Mucosa of descending colon (tissue), 3 donors: ENCODE measurements at places on chromosomes 2 and 18.
A peak's percentile ranks its signal among the peaks of the same experiment; 100 is the strongest.

DNA sequence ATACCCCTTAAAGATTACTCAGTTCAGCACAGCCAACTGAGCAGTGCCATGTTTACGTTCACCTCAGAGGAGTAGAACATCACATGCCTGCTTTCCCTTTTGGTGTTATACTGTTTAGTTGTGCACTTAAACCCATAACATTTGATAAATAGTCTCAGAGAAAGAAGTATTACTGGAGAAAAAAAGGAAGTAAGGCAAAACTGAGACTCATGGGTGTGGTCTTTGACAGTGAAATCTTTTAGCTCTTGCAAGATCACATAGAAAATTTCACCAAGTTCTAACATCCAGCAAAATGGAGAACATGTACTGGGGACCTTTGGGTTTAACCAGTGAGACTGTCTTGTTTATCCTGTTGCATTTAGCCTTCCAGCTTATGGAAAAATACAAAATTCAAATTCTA lies 5.6 kb downstream of the TANK start:
- no peak for DNase-seq

DNA sequence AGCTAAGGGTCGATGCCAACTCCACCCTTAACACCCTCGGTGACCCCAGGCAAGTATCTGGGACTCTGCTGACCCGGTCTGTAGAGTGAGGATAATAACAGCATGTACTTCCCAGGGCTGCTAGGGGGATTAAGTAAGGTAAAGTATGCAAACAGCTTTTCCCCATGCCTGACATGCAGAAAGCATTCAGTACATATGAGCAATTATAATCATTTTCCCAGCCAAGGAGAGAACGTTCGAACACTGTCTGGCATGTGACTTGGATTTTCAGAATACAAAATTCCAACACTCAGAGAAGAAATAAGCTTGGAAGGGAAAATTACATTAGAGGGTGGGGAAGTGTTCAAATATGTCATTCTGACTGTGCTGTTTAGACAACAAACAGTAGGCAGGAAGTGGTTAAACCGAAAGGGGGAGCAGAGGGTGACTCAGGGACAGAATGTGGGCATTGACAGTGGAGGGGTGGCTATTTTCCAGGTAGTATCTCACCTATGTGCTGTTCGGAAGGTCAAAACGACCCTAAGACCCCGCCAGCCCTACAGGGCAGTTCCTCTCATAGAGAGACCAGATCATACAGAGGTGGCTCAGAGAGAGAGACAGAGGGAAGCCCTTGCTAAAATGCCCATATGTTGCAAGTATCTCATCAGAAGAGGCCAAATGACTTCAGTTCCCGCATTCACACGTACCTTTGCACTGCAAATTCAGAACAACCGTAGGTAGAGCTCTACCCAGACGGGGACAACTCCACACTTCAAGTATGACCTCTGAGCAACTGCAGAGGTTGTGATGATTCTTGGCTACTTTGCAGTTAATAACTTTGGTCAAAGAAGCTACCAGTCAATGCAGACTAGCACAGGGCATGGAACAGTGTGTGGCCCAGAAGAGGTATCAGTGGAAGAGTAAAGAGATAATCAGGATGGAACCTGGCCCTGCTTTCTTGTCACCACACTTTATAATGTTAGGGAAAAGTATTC lies 14.8 kb downstream of the ASPRV1 start:
- DNase-seq = no peak

DNA sequence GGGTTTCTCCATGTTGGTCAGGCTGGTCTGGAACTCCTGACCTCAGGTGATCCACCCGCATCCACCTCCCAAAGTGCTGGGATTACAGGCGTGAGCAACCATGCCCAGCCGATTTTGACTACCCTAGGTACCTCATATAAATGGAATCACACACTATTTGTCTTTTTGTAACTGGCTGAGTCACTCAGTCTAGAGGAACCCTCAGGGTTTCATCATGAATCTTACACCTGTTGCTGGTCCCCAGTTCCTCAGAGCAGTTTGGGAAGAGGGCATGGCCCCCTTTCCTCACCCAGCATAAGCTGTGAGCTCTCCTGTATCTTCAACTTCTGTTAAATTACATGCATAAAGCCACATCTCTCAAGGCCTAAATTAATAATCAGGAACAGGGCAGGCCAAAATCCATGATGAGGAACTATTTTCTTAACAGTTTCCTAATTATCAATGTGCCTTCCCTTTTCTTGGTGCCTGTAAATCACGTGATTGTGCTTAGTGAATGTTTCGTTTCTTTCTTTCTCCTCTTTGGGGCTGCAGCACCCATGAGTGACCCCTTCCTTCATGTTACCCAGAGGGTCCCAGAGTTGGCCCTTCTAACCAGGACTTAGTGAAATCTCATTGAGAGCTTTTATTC lies 20.9 kb downstream of the DYSF start:
- no peak for DNase-seq

DNA sequence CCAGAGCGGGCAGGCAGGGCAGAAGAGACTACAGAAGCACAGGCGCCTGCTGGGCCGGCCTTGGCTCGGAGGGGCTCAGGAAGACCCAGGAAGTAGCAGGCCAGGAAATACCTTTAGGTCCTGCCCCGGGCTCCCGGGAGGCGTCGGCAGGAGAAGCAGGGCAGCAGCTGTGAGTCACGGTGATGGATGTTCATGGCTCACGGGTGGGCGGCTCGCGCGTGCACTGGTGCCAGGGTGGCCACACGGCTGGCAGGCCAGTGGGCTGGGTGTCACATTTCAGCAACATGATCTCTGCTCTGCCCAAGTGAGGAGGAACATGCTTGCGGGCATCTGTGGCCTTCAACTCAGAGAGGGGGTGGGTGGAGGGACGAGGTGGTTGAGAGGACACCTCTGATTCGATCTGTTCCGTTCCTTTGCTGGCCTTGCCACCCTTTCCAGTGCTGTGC lies 139.3 kb downstream of the KLHL29 start:
- DNase-seq = no peak

- peak; percentile 10 for DNase-seq
Measured at GRCh38 chr2:216774620-216775019, 79.3 kb upstream of the IGFBP5 start.

DNA sequence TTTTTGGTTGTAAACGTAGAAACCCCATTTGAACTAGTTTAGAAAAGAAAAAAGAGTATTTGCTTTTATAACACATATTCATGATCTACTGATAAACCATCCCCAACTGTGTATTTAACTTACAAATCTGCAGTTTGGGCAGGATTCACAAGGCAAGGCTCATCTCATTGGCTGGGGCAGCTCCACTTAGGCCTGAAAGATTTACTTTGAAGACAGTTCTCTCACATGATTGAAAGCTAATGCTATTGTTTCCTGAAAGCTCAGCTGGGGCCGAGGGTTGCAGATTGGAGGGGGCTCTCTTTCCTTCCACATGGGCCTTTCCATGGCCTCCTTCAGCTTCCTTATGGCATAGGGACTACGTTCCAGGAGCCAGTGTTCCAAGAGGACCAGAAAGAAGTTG lies 47.4 kb downstream of the ARHGAP15 start:
- DNase-seq = no peak

GRCh38 chr2:164538240-164538866 lies 82.9 kb downstream of the GRB14 start:
- no peak for DNase-seq

GRCh38 chr18:54147439-54147838 lies 77.0 kb downstream of the MBD2 start:
- DNase-seq = no peak

DNA sequence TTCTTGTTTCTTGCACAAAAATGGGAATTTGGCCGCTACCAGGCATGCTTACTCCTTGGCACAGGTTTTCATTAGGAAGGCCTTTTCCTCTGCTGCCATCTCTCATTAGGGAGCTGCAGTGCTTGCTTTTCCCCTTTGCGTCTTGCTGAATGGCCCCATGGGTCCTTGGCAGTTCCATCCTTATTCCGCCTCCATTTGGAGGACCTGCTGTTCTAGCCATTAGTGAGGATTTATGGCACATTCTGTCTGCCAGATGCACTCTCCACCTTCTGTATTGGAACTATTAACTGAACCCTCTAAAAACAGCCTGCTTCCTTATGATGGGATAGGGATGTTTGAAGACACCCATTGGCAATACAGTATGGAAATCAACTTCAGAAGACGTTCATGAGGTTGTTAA lies 103.5 kb upstream of the NOSTRIN start:
- no peak for DNase-seq

- no peak for DNase-seq
Measured at GRCh38 chr2:8388781-8389180, 293.1 kb upstream of the ID2 start.

DNA sequence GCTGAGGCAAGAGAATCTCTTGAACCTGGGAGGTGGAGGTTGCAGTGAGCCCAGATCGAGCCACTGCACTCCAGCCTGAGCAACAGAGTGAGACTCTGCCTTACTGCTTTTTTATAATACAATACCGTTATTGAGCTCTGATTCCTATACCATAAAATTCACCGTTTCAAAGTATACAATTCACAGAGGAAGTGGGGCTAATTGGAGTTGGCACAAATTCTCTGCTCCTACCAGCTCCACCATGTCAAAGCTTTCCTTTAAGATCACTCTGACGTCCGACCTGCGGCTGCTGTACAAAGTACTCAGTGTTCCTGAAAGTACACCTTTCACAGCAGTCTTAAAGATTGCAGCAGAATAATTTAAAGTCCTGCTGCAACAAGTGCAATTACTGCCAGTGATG lies 29.6 kb upstream of the CYBRD1 start:
- no peak for DNase-seq

DNA sequence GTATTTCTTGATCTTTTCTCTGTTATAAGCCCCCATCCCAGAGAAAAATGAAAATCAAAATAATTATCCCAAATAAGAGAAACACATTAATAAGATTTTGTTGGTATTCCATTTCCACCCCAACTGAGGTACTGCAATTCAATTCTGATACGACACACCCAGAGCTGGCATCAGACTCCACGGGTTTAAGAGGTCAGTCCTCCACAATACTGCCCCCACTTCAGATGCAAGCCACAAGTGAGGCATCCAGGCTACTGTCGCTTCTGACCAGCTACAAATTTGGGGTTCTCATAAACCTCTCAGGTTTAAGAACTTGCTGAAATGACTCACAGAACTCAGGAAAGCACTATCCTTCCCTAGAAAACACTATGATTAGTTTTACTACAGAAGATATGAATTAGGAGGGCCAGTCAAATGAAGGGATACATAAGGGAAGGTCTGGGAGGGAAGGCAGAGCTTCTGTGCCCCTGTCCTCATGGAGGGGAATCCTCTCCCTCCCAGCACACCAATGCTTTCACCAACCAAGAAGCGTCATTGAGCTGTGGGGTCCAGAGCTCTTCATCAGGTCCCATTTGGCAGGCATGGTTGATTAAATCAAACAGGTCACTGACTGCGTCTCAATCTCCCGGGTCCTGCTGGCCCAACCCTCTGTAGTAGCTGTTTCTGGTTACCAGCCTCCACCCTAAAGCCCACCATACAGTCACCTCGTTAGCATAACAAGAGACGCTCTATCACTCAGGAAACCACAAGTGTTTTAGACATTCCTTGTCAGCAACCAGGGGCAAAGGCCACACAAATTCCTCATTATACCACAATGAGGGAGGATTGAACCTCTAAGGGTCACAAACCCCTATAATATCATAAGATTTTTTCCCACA lies 46.2 kb downstream of the IWS1 start:
- DNase-seq = no peak

GRCh38 chr2:9627310-9627709 lies 3.5 kb downstream of the YWHAQ start:
- DNase-seq = no peak

DNA sequence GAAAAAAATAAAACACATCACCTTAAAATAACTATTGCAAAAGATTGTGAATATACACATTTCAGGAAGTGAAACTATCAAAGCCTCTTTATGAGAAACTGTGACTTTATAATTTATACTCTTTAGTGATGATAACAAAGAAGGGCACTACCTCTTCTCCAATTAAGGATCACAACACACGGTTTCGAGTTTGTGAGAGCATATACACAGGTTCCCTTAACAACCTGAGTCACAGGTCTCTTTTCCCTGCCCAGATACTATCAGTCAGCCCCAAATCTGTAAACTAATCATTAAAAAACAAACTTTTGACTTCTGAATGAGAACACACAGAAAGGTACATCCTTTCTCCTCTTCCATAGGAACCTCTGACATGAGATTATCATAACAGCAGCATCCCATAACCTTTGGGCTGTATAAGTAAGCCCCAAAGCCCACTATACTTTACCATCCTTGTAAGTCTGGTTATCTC lies 44.9 kb downstream of the PTPN2 start:
- DNase-seq = no peak

- no peak for DNase-seq
Measured at GRCh38 chr2:120477831-120478481, 132.0 kb downstream of the INHBB start.

GRCh38 chr2:186889101-186889879 lies 40.3 kb upstream of the ZSWIM2 start:
- DNase-seq = no peak

DNA sequence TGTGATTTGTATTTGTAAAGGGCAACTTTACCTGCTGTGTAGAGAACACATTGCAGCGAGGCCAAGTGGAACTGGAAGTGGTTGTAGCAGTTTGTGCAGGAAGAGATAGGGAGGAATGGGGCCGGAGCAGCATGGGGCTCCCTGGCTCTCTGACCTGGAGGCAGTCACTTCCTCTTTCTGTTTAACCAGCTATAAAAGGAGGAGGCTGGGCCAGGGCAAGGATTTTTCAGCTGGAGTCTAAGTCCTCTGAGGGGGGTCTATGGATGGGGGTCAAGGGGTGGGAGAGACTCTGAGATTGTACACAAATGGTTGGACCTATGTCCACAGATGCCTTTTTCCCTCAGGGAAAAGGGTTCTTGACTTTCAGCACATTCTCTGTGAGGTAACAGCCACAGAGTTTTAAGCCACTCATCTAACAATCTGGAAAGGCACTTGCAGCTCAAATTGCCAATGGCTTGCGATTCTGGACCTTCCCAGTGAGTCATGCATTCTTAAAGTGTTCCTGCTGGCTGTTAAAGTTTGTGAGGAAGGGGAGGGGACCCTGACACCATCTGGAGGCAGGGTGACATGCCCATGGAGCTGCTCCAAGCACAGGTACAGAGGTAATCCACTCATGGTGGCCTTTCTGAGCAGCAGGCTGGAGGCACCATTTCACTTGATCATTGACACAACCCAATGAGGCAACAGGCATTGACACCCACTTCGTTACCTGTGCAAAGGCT lies 347.0 kb downstream of the CYRIA start:
- no peak for DNase-seq

- DNase-seq = peak; percentile 66
Measured at GRCh38 chr18:8705238-8705960, at the start of gene MTCL1. Gene MTCL1 (plus strand): TSS chr18:8705556. CDS start chr18:8705661, 105 bp downstream.

- no peak for DNase-seq
Measured at GRCh38 chr2:54613794-54614257, 109.6 kb upstream of the EML6 start.

DNA sequence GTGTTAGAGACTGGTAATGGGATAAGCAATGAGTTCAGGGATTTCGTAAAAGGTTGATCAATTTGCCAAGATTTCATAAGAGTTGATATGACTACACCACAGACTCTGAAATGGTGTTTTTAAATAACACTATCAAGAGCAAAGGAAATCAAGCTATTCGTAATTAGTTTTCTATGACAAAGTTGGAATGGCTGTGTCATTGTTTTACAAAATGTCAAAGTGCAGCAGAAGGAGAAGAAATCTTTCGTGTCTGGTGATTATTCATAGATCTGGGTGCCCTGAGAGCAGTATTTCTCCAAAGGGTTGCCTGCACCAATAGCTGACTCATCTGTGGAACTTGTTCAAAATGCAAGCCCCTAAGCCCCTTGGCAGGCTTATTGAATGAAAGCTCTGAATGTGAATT lies 70.1 kb downstream of the NABP1 start:
- DNase-seq = no peak

GRCh38 chr2:3630631-3631030 lies 27.4 kb upstream of the ALLC start:
- DNase-seq = no peak

GRCh38 chr18:10408131-10408530 lies 46.3 kb upstream of the APCDD1 start:
- DNase-seq = no peak
